GM23248 (cell line): ENCODE measurements at places on chromosomes 11 and 22. TPM values are rescaled to one million over a fixed set of nuclear protein-coding genes. Genes with fewer than 3 reads are reported as not detected.

Gene ANKRD42
- 17.8 and 22.0 TPM in 2 replicates for total RNA-seq

Gene OR5D14
- not detected in 2 replicates for total RNA-seq

Gene EIF3M
- total RNA-seq = 527 and 543 TPM in 2 replicates

Gene SLC22A6
- total RNA-seq = not detected in 2 replicates

Gene FXYD2
- not detected in 2 replicates for total RNA-seq

Gene SYT12
- total RNA-seq = 2.8 and 3.3 TPM in 2 replicates

Gene PTPRCAP
- not detected in 2 replicates for total RNA-seq

Gene P4HA3
- total RNA-seq = 24.3 and 26.4 TPM in 2 replicates

Gene RCOR2
- 0.89 and 1.8 TPM in 2 replicates for total RNA-seq

Gene TBC1D22A
- 12.3 and 13.3 TPM in 2 replicates for total RNA-seq

Gene ALKBH3
- 36.6 and 46.8 TPM in 2 replicates for total RNA-seq

Gene CHRM1
- not detected in 2 replicates for total RNA-seq

Gene CREBZF
- total RNA-seq = 27.6 and 43.8 TPM in 2 replicates

Gene SEC14L2
- 41.9 and 54.6 TPM in 2 replicates for total RNA-seq

Gene SHANK2
- total RNA-seq = 0.22 and 3.9 TPM in 2 replicates

Gene GGTLC2
- not detected in 2 replicates for total RNA-seq

Gene NLRP14
- not detected in 2 replicates for total RNA-seq

Gene OR51A7
- not detected in 2 replicates for total RNA-seq

Gene PDE2A
- total RNA-seq = 0.25 and 2.3 TPM in 2 replicates

Gene CBX7
- total RNA-seq = 3.8 and 10.4 TPM in 2 replicates
